ENCODE measurements at places on chromosomes 16 and 17. TPM values are rescaled to one million over a fixed set of nuclear protein-coding genes. Genes with fewer than 3 reads are reported as not detected.

GP1BA gene
- total RNA-seq, result under 0.01 TPM

RMI2 gene
- total RNA-seq, result 5.7 TPM

CHD9NB gene
- 0.52 TPM for total RNA-seq

KLHDC4 gene
- 20.4 TPM for total RNA-seq

SLC52A1 gene
- total RNA-seq, result not detected

LRRC37A3 gene
- 26.1 TPM for total RNA-seq

MT1E gene
- 18.8 TPM for total RNA-seq

WNT9B gene
- total RNA-seq, result not detected

ITGB4 gene
- total RNA-seq, result 3.1 TPM

SLC13A2 gene
- total RNA-seq, result not detected

CYBA gene
- 90.8 TPM for total RNA-seq

MMP15 gene
- total RNA-seq, result 15.1 TPM

SCNN1G gene
- not detected for total RNA-seq

GP2 gene
- not detected for total RNA-seq

C16orf74 gene
- total RNA-seq, result 1.0 TPM

C17orf50 gene
- total RNA-seq, result not detected

RDM1 gene
- total RNA-seq, result not detected

EVI2A gene
- total RNA-seq, result 1.0 TPM

DYNLL2 gene
- 18.3 TPM for total RNA-seq

CA4 gene
- 4.2 TPM for total RNA-seq

NPIPA8 gene
- 1.0 TPM for total RNA-seq

POLR2A gene
- 91.3 TPM for total RNA-seq

MYH3 gene
- 6,986 TPM for total RNA-seq

GPRC5B gene
- 38.6 TPM for total RNA-seq

HSD3B7 gene
- total RNA-seq, result 12.5 TPM

RAP1GAP2 gene
- total RNA-seq, result 2.1 TPM

UTS2R gene
- total RNA-seq, result 1.6 TPM

MSLN gene
- 1.0 TPM for total RNA-seq

SBK1 gene
- total RNA-seq, result 1.0 TPM

TPSG1 gene
- not detected for total RNA-seq

FTO gene
- 37.1 TPM for total RNA-seq

KRT31 gene
- total RNA-seq, result 3.1 TPM

COL1A1 gene
- total RNA-seq, result 3,450 TPM

MYL11 gene
- total RNA-seq, result 12,119 TPM

MARVELD3 gene
- not detected for total RNA-seq

CCL4 gene
- total RNA-seq, result 1.6 TPM

FNDC8 gene
- total RNA-seq, result not detected

TLCD2 gene
- total RNA-seq, result 2.1 TPM

ARHGAP44 gene
- 3.7 TPM for total RNA-seq

SLC16A3 gene
- total RNA-seq, result 13.0 TPM

GUCY2D gene
- total RNA-seq, result not detected

PLCD3 gene
- 12.0 TPM for total RNA-seq

IRX6 gene
- not detected for total RNA-seq

TBC1D3H gene
- not detected for total RNA-seq

CNTD1 gene
- total RNA-seq, result 1.0 TPM

SLC47A1 gene
- total RNA-seq, result 0.52 TPM

GDE1 gene
- total RNA-seq, result 33.4 TPM

RASD1 gene
- 4.2 TPM for total RNA-seq

ZNF469 gene
- total RNA-seq, result 3.7 TPM

CDYL2 gene
- 1.6 TPM for total RNA-seq

TP53TG3E gene
- not detected for total RNA-seq

Measured in skeletal muscle tissue (tissue), 5 donors.